Left colon (tissue), 2 donors: ENCODE measurements at places on chromosomes 6 and 20.

DNA sequence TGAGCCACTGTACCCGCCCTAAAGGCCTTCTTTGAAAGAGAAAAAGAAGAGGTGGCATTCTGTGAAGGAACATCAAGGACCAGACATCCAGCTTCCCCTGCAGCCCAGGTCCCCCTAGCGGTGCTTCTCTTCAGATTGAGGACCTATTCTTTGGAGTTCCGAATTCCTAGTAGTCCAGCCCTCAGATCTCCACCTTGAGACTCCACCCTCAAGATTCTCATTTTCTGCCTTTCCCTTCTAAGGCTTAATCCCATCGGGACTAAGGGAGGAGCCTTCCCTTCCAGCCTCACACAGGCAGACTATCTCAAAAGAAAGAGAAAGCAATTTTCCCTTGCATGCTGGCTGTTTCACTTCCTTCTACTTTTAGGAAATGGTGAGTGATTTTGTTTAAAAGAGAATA lies 32.5 kb downstream of the MUC22 start:
- DNase-seq, result no peak

GRCh38 chr6:129619579-129620233 lies 90.3 kb downstream of the ARHGAP18 start:
- no peak for DNase-seq

- DNase-seq, result no peak
These were observed 10.9 kb upstream of the GCM1 start for GRCh38 chr6:53159558-53159957.

DNA sequence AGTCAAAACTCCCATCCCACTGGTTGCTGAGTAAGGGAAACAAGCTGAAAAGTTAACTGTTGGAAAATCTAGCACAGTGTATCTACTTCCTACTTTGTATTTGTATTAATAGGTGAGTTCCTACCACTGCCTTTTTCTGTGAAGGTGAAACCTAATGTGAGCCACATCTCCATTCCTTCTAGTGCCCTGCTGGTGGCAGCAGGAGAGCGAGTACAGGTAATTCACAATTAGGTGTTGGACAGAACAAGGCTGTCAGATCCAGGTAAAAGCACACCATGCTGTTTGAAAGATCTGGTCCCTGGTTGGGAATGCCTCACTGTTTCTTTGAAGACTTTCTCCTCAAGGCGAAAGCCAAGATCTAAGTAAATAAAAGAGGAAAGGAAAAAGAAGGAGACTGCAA lies 528.4 kb downstream of the PKHD1 start:
- DNase-seq, result no peak

GRCh38 chr6:67735623-67736022 lies 899.5 kb upstream of the ADGRB3 start:
- DNase-seq, result no peak

- DNase-seq, result no peak
These were observed 108.4 kb upstream of the SIM1 start for GRCh38 chr6:100573166-100573565.

DNA sequence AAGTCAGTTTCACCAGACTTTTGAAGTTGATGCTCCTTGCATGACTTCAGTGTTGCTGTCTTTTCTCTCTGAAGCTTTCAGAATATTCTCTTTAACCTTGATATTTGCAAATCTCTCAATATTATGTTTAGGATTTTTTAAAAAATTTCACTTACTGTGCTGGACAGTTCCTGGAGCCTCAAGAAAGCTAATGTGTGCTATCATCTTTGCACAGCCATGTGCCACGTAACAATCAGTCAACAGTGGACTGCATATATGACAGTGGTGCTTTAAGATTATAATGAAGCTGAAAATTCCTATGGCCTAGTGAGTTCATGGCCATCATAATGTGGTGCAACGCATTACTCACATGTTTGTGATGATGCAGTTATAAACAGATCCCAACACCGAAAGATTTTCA lies 59.1 kb upstream of the OGFRL1 start:
- no peak for DNase-seq
